Stimulated activated CD8-positive, alpha-beta memory T cell treated with anti-CD3 and anti-CD28 coated beads, Interleukin-7, amount 100 ng/mL, for 4 hours (primary cell): ENCODE measurements at places on chromosomes 7 and 10.

- no peak for DNase-seq
Measured at GRCh38 chr10:110307805-110308204, 3.1 kb upstream of the SMNDC1 start.

DNA sequence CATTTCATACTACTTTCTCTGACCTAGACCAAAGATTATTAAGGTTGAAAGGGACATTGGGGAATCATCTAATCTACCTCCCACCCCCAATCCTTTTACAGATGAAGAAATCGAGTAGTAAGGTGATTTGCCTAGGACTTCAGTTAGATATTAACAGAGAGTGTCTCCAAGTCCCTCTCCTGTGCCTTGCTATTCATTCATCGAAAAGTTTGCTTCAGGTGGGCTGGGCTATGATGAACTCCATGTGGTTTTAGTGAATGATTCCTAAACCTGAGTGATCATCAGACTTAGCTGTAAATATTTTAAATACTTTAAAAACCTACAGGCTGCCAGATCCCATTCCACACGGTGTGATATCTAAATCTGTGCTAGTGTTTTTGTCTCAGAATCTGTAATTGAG lies 259.4 kb upstream of the SORCS1 start:
- no peak for DNase-seq

DNA sequence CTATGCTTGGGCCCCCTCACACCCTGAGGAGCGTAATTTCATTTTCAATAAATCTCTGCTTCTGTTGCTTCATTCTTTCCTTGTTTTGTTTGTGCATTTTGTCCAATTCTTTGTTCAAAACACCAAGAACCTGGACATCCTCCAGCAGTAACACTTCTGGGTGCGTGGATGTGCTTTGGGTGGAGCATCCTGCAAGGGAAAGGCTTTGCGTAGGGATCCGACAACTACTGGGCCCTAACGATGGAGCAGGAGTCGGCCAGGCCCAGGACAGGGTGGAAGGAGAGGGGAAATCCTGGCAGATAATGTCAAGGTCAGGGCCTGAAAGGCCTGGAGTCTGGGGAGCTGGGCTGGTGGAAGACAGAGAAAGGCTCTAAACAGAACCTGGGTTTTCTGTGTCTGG lies 231.8 kb downstream of the ADAM12 start:
- no peak for DNase-seq

- no peak for DNase-seq
Measured at GRCh38 chr7:29505931-29506330, 57.7 kb upstream of the PRR15 start.

DNA sequence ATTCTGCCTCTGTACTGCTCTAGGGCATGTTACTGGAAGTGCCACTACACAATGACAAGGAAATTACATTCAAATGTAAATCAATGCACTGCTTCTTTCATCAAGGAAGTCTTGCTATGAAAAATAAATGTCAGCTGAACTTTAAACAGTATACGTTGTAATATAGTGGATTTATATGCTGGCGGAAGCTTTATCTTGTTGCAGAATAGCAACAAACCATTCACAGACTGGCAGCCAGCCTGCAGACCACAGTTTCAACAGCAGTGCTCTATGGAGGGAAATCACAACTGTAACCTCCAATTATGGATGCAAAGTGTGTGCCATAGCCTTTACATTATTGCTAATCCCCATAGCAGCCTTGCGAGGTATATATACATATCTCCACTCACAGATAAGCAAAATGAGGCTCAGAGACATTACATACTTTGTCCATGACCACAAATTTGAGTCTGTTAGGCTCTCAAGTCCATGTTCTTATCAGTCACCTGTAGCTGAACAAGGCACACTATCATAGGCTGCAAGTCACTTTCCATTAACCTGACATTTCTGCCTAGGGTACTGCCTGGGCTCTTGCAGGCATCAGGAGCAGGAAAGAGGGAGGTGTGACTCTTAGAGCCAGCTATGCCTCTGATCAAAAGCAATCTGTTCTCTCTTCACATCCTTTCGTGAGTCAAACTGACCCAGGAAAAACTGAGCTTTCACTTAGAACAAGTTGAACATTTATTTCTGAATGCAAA lies 22.6 kb downstream of the COL28A1 start:
- no peak for DNase-seq

- DNase-seq = no peak
Measured at GRCh38 chr10:130049987-130050386, 60.6 kb downstream of the C10orf143 start.

DNA sequence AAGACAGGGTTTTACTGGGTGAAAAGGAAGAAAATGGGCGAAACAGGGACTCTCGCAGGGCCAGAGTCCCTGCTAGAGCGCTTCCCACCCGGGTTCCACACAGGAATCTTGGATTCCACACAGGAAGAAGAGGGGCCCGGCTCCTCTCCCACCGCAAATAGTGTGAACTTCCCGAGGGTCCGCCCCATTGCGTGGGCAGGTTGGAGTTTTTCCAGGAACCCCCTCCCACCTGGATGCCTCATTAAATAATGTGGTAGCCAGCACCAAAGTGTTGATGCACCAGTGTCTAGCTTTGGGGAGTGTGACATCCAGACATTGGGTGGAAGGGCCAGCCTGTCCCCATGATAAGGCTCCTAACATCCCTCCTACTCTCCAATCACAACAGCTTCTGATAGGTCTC lies 330.3 kb upstream of the ZNF32 start:
- no peak for DNase-seq

GRCh38 chr7:79137942-79138341 lies 315.5 kb downstream of the MAGI2 start:
- DNase-seq = no peak

DNA sequence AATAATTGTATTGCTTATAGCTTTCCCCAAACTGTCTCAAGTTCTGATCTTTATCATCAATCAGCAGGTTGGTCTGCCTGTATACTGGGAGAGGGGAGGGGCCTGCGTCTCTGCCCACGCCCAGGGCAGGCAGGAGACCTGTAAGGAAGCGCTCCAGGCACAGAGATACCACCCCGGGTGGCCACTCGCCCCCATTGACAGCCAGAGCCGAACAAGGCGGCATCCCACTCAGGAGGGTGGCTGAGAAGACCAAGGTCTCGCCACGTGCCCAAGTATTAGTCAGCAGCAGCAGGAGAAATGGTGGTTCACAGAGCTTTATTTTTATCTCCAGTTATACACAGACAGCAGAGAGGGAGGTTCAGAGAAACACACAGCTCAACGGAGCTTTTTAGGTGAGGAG lies 7.2 kb downstream of the STK32C start:
- no peak for DNase-seq

DNA sequence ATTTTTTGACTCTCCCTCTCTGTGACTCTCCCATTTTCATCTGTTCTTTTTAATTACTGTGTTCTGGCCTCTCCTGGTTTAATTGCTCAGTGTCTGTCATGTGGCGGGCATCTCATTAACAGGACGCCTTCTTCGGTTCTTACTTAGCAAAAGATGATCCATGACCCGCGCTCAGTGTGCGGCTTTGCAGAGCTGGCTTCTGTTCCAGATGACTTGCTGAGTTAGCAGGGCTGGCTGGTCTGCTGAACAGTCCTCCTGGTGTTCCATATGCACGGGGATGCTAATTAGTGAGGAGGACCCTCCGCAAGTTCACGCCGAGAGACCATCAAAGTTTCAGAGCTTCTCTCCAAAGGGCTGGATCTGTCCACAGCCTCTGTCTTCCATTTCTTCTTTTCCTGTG lies 258.6 kb upstream of the MKI67 start:
- DNase-seq = no peak

DNA sequence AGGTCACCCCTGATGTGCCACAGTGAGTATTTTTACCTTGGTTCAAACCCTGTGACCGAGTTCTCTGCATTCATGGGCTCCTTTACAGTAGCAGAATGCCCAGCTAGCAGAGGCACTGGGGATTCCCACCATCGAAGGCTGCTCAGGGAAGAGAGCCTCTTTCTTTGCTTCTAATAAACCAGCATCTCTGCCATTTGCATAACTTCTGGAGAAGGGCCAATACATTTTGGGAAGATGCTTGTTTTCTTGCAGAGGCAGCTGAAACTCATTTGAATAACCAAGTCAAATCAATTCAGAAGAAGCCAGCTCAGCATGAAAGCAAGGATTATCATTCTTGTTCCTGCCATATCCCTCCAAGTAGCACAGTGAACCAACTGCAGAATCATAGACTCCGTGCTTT lies 82.9 kb upstream of the WDR11 start:
- no peak for DNase-seq

DNA sequence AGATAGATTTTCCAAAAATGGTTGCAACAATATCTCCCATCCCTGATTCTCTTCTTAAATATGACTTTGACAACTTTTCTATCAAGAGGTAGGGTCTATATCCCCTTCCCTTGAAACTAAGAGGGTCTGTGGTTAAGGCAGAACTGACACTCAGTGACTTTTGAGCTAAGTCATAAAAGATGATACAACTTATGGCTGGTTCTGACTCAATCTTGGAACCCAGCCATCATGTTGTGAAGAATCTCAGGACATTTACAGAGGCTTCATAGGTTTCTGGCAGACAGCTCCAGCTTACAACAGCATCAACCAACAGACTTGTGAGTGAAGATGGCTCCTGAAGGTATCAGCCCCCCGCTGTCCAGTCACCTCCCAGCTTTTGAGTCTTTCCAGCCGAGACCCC lies 203.5 kb downstream of the RNLS start:
- no peak for DNase-seq

- DNase-seq = no peak
Measured at GRCh38 chr7:90579181-90579688, 16.9 kb upstream of the CDK14 start.

DNA sequence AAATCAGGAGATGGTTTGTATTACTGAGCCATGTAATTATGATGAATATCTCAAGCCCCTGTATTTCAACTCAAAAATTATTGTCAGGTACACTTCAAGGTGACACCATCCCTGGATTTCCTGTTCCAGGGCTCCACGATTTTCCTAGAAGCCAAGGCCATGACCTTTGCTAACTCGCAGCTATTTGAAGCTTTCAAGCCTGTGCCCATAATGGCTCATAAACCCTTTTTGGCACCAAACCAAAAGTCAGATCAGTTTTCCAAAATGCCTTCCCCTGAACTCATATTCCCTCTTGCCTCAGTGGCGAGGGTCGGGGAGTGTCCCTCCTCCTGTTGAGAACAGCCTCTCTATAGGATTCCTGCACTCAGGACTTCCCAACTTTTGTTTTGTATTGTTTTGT lies 70.8 kb downstream of the HIP1 start:
- no peak for DNase-seq

- DNase-seq = no peak
Measured at GRCh38 chr10:129799942-129800341, 164.1 kb downstream of the EBF3 start.

DNA sequence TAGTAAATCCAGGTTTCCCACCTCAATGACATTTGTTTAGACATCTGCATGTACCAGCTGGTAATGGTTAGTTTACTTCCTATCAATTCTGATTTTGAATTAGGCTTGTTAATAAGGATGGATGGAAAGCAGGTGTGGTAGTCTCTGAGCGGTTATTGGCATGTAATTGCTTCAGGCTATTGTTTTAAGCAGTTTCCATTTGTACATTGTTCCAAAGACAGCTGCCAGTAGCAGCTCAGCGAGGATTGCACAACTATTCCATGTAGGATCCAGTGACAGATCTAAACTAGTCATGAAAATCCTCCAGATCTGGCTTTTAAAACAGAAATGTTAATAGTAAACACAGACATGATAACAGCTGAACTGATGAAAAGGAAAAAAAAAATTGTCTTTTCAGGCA lies 436.0 kb upstream of the ADARB2 start:
- no peak for DNase-seq

DNA sequence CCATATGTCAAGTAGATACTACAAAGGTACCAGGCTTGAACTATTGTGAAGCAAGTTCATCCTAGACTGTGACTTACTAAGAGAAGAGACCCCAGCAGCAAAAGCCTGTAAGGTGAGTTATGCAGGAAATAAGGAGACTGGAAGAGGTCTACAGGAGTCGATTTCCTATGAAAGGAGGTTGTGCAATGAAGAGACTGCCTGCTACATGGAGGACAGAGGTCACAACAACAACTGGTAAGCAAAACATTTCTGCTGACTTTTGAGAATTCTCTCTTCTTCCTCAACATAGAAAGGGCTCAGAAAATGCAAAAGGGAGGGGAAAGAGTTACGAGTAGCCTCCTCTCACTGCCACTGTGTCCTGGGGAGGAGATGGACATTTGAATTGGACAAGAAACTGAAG lies 42.4 kb downstream of the PDK4 start:
- DNase-seq = no peak

- DNase-seq = no peak
Measured at GRCh38 chr10:43094085-43094484, 17.2 kb downstream of the RET start.

GRCh38 chr7:28243861-28244260 lies 63.3 kb upstream of the JAZF1 start:
- no peak for DNase-seq

DNA sequence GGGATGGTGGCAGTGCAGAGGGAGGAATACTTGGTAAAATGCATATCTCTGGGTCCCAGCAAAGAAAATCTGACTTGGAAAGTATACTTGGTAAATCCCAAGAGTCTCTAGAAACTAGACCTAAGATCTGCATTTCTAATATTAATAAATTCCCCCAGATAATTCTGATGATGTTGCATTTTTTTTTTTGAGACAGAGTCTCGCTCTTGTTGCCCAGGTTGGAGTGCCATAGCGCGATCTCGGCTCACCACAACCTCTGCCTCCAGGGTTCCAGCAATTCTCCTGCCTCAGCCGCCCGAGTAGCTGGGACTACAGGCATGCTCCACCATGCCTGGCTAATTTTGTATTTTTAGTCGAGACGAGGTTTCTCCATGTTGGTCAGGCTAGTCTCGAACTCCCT lies 97.9 kb upstream of the ANK3 start:
- DNase-seq = no peak

DNA sequence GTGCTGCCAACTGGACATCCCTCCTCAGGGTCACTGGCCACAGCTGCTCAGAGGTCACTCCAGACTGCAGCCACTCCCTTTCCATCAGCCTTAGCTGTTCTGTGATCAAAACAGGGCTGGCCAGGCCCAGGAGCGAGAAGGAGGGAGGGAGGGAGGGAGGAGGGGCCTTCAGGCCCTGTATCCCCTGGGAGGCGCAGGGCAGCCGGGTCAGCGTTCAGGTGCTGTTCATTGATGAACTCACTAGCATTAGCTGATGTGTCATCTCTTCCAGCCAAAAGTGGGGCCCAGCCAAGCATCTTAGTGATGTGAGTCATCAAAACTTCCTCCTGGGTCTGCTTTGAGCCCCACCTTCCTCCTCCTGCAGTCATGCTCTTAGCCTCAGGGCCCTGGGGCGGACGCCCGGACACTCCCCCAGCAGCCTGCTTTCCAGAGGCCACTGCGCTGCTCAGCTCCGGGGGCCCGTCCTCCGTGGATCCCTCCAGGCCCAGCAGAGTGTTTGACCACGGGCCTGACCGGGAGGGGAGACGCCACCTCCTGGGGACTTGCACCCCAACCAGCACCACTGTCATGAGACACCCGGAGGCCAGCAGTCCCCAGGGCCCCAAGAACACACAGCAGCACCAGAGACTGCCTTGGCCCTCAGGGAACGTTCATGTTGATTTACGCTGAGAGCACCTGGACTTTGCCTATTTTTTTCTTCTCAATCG lies 149.2 kb downstream of the PRKAG2 start:
- DNase-seq = peak; percentile 47

GRCh38 chr10:76649723-76650127 lies 987.9 kb downstream of the KCNMA1 start:
- no peak for DNase-seq
